Activated CD4-positive, CD25-positive, alpha-beta regulatory T cell (primary cell): ENCODE measurements at places on chromosomes 12 and 14.

GRCh38 chr14:60602291-60602690 lies 47.0 kb downstream of the SIX1 start:
- DNase-seq, result no peak

DNA sequence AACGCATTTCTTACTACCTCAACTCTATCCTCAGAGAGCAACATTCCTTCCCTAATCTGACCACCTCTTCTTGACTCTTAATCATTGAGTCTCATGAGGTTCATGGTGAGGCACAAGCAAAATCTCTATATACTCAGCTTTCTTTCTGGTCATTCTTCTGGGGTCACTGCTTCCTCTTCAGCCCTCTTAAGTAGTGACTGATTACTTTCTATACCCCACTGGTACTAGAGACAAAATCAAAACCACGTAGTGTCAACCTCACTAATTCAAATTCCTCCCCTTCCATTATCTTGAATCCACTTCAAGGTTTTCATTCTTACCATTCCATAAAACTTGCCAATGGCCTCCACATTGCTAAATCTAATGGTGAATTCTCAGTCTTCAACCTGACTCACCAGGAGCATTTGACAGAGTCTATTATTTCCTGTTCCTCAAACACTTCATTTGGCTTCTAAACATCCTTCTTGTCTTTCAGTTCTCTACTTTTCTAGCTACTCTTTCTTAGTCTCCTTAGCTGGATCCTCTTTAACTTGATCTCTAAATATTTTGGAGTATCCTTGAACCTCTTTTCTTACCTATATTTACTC lies 6.8 kb downstream of the WDHD1 start:
- no peak for DNase-seq

- no peak for DNase-seq
These were observed 95.4 kb upstream of the SFSWAP start for GRCh38 chr12:131615326-131616042.

- DNase-seq, result no peak
These were observed 14.8 kb downstream of the SNW1 start for GRCh38 chr14:77746064-77746702.

DNA sequence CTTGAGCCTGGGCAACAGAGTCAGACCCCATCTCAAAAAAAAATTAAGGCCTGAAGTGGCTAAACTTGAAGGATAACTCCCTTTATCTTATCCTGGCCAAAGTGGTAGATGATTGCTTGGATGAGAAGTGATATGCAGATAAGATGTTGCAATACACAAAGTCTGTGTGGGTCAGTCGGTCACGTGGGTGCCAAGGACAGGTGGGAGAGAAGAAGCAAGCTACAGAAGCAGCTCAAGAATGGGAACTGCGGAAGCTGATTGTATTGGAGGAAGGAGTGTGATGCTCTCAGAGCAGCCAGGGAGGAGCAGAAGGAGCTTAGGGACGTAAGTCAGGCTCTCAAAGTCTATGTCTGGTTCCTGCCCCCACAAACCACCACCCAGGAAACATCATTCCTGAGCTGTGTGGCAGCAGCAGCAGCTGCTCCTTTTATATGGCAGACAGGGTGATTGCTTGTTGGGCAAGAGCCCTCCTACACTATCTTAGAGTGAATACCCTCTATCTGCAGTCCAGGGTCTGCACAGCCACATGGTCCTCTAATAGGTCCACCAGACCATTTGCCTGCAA lies 54.5 kb downstream of the ATP2A2 start:
- no peak for DNase-seq

- no peak for DNase-seq
These were observed 100.8 kb downstream of the CCER1 start for GRCh38 chr12:90854136-90854689.

DNA sequence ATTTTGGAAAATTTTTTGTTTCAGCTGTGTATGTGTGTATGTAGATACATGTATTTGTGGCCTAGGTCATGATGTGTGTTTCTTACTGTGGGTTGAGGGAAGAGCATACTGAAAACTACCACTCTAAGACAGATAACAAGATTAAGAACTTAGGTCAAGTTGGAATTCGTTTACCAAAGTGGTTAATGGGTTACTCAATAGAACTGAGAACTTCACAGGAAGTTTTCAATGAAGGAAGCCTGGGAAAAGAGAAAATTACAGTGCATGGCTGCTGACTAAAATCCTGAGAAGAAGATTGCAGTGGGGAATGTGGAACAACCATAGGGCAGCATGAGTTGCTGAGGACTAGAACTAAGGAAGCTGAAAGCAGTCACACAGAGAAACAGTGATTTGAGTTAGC lies 21.4 kb upstream of the FOXG1 start:
- no peak for DNase-seq

DNA sequence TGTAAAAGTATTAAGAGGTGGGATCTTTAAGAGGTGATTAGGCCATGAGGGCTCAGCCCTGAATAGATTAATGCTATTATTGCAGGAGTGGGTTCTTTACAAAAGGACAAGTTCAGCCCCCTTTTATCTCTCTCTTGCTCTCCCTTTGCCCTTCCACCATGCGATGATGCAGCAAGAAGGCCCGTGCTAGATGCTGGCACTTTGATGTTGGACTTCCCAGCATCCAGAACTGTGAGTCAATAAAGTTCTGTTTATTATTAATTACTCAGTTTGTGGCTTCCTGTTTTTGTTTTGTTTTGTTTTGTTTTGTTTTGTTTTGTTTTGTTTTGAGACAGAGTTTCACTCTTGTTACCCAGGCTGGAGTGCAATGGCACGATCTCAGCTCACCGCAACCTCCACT lies 10.1 kb downstream of the RNASE1 start:
- DNase-seq, result no peak

- DNase-seq, result no peak
These were observed 1.6 kb downstream of the DPF3 start for GRCh38 chr14:72892103-72892878.

- DNase-seq, result no peak
These were observed 3.2 kb downstream of the SYNE3 start for GRCh38 chr14:95513291-95513690.

DNA sequence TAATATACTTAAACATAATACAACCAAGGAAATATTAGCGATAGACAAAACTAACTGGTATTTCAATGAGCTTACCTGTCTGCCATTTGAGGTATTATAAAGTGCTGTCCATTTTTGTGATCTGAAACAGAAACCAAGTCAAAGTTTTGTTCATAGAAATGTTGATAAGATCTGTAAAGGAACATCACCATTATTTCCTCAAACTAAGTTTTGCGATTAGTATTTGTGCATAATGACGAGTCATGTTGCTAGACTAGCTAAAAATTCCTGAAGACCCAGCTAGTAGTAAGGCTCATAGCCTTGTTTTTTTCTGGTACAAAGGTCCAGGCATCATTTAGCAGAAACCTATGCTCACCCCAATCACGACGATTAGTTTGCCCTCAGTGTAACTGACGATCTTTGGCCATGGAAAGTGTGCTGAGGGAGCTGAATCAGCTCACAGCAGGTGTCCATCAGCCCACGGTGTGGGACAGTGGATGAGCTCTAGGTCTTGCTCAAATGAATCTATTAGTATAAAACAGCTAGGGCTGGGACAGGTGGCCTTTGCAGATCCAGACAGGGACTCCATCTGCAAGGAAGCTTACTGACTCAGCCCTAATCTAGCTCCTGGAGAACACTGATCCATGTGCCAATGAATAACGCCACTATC lies 28.7 kb downstream of the GIT2 start:
- DNase-seq, result no peak

GRCh38 chr12:115794659-115795081 lies 482.8 kb downstream of the MED13L start:
- DNase-seq, result no peak

GRCh38 chr12:103676893-103677292 lies 89.8 kb downstream of the STAB2 start:
- DNase-seq, result no peak

DNA sequence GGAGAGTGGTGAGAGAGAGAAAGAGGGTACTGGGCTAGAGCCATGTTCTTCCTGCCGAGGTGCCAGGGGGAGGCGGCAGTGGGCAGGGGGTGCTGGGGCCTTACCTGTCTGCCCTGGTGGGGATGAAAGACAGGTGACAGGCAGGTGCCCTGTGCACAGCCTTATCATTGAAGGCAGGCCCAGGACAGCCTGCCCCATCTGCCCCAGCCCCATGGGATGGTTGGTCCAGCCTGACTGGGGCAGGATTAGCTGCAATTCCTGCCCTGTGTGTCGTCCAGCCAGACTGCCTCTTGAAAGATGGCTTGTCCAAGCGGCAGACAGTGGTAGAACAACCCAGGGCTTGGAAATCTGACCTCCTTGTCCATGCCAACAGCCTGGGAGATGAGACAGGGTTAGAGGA lies 67.2 kb downstream of the TSPAN11 start:
- DNase-seq, result no peak

DNA sequence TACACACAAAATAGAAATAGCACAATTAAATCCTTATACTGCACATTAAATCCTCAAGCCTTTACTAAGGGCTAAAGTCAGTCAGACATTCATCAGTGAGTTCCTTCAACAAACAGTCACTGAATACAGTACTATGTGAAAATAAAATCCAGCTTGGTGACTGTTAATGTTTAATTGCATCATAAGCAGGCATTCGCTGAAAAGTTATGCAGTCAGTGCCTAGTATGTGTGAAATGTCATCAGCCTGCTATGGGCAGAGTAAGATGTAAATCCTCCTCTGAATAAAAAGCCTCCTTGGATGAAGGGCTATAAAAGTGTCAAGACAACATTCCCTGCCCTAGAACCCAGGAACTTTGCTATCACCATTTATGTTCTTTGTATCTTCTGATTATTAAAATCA lies 116.4 kb downstream of the PRICKLE1 start:
- no peak for DNase-seq

- DNase-seq, result no peak
These were observed 6.1 kb downstream of the C12orf76 start for GRCh38 chr12:110042264-110042663.

GRCh38 chr14:81516986-81517797 lies 16.5 kb downstream of the SEL1L start:
- DNase-seq, result no peak
